ENCODE measurements at places on chromosomes 7 and 10. TPM values are rescaled to one million over a fixed set of nuclear protein-coding genes. Genes with fewer than 3 reads are reported as not detected.

GRCh38 chr7:48144291-48144768 lies 26.9 kb upstream of the ABCA13 start:
- DNase-seq, result no peak

GRCh38 chr7:902996-903395 lies 26.6 kb downstream of the GET4 start:
- no peak for DNase-seq

DNA sequence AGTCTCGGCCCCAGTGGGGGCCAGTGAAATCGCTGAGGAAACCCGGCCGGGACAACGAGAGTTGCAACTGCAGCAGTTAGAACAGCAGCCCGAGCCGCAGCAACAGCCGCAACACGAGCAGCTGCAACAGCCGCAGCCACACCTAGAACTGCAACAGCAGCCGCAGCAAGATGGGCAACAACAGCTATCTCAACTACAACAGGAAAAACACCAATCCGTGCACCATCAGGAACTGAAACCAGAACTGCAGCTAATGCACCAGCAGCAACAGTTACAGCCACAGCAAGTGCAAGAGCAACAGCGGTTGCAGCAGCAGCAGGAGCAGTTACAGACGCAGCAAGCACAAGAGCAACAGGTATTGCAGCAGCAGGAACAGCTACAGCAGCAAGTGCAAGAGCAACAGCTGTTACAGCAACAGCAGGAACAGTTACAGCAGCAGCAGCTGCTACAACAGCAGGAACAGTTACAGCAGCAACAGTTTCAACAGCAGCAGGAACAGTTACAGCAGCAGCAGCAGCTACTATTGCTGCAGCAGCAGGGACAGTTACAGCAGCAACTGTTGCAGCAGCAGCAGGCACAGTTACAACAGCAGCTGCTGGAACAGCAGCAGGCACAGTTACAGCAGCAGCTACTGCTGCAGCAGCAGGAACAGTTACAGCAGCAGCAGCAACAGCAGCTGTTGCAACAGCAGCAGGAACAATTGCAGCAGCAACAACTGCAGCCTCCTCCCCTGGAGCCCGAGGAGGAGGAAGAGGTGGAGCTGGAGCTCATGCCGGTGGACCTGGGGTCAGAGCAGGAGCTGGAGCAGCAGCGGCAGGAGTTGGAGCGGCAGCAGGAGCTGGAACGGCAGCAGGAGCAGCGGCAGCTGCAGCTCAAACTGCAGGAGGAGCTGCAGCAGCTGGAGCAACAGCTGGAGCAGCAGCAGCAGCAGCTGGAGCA lies 6.1 kb downstream of the ZNF853 start:
- no peak for DNase-seq

DNA sequence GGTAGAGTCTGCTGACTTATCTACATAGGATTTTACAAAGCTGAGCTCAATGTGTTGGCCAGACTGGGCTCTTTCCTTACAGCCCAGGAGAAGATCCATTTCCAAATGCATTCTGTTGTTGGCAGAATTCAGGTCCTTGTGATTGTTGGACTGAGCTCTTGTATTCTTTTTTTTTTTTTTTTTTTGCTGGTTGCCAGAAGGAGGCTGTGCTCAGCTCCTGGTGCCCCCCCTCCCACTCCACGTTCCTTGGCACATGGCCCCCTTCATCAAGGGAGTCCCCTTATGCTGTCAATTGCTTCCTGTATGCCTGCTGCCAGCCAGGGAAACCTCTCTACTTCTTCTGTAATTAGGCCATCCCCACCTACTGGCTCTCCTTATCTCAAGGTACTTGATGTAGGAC lies 518.1 kb upstream of the AKR1E2 start:
- no peak for DNase-seq

DNA sequence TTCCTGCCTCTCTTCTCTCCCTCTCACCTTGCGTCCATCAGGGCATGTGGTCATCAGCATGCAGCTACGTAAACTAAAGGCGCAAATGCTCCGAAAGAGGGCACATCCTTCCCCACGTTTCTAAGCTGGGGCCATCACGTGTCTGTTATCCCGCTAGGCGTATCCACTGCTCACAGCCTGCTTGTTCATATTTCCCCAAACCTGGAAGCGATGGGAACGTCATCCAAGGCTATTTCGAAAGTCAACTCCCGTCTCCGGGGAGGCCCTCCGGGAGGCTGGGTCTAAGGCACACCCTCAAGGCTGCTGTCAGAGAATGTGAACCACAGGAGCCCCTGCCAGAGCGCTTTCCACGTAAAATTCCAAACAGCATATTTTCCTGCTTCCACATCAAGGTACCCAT lies 199.2 kb downstream of the DIP2C start:
- DNase-seq, result no peak

DNA sequence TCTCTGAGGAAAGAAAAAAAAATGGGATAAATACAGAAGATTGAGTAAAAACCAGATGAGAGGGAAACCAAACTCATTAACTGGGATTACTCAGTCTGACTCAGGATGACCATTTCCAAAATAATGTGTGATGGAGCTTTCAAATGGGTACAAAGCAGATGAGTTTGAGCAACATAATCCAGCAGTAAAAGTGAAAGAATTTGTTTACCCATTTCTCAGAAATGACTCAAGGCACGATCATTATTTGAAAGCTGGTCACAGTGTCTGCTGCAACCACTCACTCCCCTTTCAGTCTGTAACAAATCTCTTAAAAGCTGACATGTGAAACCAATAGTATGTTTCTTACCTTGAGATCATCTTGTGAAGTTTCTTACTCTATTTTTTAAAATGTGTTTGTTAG lies 104.7 kb upstream of the KLF14 start:
- no peak for DNase-seq

DNA sequence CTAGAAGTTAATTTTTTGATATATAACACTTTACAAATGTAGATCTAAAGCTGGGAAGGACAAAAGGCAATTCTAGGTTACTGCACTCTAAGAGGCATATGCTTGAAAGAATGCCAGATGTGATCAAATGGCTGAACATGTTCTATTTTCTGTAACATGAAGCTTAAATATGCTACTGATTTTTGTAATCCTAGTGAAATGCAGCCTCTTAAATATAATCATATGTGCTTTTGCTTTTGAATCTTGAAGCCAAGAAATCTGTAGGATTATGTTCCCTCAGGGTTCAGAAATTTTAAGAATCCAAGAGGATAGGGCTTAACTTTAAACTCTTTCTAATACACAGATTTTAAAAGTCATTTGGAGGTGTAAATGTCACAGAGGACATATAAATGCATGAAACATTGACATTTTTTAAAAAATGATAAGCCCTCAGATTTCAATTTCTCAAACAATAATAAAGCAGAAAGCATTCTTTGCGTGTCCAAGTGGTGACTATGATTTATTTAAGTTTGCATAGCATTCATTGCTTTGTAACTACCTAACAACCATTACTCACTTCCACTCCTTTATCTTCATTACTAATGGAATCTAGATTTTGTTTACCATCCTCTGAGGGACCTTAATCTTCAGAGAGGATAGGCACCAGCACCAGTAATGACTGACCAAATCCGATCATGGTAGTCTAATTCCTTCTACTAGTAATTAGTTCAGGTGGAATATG lies 170.4 kb downstream of the MAGI2 start:
- no peak for DNase-seq

DNA sequence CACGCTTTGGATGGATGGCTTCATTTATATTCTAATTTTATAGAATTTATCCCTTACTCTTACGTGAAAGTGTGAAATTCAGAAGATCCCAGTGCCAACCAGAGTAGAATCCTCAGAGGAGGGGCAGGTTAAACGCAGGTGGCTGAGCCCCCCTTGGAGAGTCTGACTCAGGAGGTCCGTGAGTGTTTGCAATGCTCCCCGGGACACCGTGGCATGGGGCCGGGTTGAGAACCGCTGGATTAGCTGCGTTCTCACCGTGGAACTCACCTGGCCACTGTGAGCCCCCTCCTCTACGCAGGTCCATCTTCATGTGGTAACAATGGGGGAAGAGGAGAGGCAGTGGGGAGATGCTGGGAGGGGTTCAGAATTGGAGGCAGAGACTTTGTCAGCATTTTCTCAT lies 638.0 kb upstream of the MKI67 start:
- DNase-seq, result no peak

- peak; percentile 11 for DNase-seq
Measured at GRCh38 chr10:56346845-56347415, 14.1 kb downstream of the ZWINT start.

DNA sequence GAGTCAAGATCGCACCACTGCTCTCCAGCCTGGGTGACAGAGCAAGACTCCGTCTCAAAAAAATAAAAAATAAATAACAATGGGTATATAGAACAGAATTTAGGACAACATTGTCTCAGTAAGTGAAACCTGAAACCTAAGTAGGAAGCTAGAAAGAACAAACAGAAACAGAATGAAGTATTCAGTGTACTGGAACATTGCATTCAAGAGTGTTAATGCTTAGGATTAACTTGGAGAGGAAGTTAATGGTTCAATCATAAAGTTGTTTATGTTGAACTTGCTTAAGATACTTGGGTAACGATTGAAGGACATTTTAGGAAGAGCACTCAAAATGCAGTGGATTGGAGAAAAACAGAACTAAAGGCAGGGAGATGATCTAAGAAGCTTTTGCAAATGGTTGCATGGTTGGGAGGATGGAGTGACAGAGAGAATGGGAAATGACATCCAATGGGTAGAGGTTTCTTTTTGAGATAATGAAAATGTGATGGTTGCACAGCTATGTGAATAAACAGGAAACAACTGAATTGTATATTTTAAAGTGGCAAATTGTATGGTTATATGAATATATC lies 233.7 kb downstream of the ADK start:
- no peak for DNase-seq

GRCh38 chr10:78850644-78851435 lies 217.9 kb upstream of the ZMIZ1 start:
- no peak for DNase-seq

GRCh38 chr7:13551503-13551902 lies 438.0 kb downstream of the ETV1 start:
- DNase-seq, result peak; percentile 56

DNA sequence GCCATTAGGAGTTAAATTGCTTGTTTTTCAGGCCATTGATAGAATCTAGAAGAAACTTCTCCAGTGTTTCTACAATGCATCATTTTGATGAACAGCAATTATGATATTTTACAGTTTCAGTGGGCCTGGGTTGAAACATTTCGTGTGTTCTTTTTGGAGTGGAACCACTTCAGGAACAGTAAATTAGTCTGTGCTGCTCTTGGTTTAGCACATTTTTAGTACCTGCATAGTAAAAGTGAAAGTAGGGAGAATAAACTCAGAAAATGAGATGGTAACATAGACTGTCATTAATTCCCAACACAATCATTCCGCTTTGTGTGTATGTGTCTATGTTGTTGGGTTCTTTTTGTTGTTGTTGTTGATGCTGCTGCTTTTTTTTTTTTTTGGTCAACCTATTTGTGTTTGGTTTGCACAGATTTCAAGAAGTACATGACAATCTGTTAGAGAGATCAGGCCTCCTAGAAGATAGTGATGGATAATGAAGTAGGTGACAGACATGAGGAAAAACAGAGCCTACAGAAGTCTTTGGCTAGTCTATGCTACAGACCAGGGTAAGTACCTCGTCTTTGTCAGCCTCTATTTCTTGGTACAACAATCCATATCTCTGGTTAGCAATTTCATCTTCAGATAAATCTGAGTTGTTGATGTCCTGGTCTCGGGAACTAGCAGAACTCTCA lies 154.0 kb upstream of the TARP start:
- DNase-seq, result no peak

DNA sequence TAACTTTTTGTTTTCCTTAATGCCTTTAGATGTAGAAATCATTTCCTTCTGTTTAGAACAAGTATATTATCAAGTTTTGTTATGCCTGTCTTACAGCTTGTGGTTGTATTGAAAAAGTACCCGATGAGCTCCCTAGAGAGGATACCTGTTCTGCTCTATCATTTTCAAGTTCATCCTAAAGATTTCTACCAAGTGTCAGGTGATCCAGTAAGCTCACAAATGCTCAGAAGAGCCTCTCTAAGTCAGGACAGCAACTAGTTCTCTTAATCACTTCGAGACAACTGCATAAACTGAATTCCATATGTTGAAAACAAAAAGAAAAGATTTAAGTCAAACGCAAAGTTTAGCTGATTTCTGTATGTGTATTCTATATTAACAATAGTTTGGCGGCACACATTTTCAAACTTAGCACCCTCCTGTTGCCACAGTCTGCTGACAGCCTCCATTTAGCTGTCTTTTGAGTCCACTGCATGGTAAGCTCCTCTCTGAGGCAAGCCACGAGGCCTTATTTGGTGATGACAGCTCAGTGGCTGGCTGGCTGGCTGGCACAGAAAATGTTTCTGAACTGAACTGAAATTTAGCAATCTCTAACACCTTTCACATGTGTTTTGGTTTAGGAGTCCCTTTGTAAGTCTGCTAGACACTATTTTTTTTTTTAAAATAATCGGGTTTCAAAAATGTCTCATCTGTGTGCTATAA lies 59.4 kb downstream of the SEMA3C start:
- DNase-seq, result no peak

GRCh38 chr10:14667280-14667679 lies 107.4 kb downstream of the FAM107B start:
- DNase-seq, result no peak

GRCh38 chr7:35735396-35735795 lies 40.5 kb upstream of the HERPUD2 start:
- DNase-seq, result no peak

- DNase-seq, result peak; percentile 43
Measured at GRCh38 chr7:33831389-33832141, 73.8 kb upstream of the BMPER start.

- no peak for DNase-seq
Measured at GRCh38 chr10:67988606-67989005, 86.5 kb downstream of the HERC4 start.

DNA sequence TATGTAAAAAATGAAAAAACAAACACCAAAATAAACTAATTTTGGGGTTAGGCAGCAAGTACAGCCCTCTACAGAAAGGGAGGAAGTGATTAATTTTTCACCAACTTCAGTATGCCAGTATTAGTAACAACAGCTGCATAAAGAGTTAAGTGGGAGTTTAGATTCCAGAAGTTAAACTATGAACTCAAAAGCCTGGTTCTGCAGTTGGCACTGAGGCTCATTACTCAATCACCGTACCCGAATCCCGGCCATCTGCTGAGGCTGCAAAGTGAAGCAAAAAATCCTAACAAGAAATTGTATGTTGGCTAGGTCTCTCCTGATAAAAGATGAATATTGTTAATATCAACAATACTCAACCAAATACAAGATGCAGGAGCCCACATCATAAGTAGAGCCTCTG lies 4.0 kb downstream of the NUDT5 start:
- no peak for DNase-seq

- DNase-seq, result peak; percentile 77
Measured at GRCh38 chr10:102231357-102232318, 5.5 kb downstream of the ELOVL3 start.

FOXP2 gene
- total RNA-seq, result not detected

SPDYE2B gene
- total RNA-seq, result not detected

ARL5B gene
- total RNA-seq, result 7.8 TPM

ARL3 gene
- total RNA-seq, result 4.6 TPM

CALD1 gene
- 1.0 TPM for total RNA-seq

GSTO1 gene
- total RNA-seq, result 86.4 TPM

ADAP1 gene
- total RNA-seq, result not detected

EGR2 gene
- total RNA-seq, result 0.41 TPM

CARD11 gene
- 87.2 TPM for total RNA-seq

SLC13A1 gene
- total RNA-seq, result not detected

ZNF138 gene
- 27.2 TPM for total RNA-seq

NEUROD6 gene
- not detected for total RNA-seq

MLXIPL gene
- not detected for total RNA-seq

FAM25A gene
- total RNA-seq, result not detected

Data from Karpas-422 (cell line).